Psoas muscle (tissue), 8 donors: ENCODE measurements at places on chromosomes 6 and 20.
A peak's percentile ranks its signal among the peaks of the same experiment; 100 is the strongest.

- DNase-seq: no peak
Observed at GRCh38 chr20:19967445-19967844, 49.7 kb upstream of the NAA20 start.

DNA sequence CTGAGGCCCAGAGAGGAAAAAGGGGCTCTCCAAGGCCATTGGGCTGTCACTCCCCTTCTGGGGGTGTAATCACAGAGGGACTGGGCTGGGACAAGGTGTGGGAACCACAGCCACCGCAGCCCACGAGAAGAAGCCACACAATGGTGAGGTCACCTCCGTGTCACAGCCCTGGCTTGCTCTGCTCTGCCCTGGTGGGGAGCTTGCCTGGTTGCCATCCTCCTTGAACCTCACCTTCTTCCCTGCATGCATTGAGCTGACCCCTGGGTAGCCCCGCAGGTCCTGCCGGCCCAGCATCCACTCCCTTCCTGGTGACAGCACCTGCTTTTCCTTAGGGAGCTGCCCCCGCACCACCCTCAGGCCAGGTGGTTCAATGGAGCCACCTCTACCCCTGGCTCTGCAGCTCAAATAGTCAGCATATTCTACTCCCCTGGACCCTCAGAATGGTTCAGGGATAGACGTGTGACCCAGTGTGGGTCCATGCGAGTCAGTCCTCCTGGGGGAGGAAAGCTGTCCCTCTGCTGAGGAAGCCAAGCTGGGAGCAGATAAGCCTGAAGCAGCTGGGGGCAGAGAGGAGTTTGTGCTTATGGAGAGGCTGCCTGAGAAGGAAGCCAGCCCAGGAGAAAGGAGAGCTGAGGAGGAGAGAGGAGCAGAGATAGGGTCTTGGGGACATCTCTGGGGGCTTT, 21.3 kb downstream of the RBM38 start:
- no peak for DNase-seq

GRCh38 chr6:129590408-129591022, 119.5 kb downstream of the ARHGAP18 start:
- no peak for DNase-seq

DNA sequence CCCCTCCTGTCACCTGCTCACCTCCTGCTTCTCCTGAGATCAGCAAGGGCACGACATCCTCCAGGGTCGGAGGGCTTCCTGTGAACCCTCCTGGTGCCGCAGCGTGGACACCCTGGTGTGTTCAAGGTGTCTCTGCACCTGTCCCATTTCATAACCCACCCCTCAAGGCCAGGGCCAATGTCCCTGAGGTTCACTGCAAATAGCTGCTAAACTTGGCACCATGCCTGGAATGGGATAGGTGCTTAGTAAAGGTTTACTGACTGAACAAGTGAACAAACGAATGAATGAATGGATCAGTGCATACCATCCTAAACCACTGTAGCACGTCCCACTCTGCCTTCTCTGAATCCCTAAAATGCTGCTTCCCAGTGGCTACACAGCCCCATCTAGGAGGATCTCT, 35.0 kb downstream of the SIRPA start:
- DNase-seq: peak; percentile 40

DNA sequence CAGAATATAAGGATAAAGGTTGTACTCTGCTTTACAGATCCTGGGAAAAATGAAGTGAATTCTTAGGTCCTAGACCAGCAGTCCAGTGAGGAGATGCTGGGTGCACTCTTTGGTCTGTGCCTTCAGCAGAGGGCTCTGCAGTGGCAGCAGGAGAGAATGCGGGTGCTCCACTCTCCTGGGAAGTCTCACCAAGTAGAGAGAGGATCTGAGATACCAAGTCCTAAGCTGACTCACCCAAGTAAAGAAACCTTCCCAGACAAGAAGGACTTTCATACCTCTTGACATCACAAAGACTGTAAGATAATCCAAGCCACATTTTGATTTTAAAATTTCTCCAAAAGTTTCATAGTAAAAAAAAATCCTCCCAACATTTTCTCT, 116.9 kb upstream of the EMILIN3 start:
- no peak for DNase-seq

DNA sequence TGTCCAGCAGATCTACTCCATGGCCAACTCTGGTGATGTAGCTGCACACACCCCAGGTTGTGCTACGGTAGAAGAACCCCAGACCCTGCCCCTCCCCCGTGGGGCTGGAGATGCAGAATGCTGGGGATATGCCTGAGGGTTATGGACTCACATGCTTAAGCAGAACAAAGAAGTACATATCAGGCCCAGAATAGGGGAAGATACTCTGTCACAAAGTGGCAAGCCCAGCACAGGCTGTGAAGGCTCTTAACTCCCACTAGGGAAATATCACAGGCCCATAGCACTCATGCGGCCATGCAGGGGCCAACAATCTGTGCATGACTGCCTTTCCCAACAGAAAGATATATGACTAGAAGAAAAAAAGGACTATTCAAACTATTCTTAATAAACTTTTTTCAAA, 234.9 kb downstream of the KCNQ5 start:
- DNase-seq: no peak

GRCh38 chr6:143288923-143289322, 161.6 kb downstream of the ADAT2 start:
- DNase-seq: no peak

DNA sequence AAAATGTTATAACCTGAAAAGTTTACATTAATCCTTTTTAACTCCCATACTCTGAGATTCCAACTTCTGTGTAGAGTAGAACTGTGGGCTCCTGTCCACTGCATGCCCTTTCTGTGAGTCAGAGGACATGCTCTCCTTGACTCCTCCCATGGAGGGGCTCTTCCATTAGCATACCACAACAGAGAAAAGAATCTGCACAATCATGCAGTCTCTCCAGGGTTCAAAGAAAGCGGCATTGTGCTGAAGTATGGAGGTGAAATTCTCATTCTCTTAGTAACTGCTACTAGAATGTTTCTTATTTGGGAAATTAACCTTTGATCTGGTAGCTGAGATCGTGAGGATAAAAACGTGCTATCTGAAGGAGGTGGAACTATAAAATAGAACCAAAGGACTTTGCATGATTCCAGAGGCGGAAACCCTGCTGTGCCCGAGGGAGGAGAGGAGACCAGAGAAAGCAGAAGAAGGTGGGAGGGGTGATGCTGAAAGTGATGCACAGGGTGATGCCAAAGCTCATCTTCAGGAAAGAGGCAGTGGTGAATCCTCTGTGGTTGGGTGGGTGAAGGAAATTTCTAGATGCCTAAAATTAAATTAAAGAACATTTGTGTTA, 202.2 kb upstream of the PCSK2 start:
- no peak for DNase-seq

DNA sequence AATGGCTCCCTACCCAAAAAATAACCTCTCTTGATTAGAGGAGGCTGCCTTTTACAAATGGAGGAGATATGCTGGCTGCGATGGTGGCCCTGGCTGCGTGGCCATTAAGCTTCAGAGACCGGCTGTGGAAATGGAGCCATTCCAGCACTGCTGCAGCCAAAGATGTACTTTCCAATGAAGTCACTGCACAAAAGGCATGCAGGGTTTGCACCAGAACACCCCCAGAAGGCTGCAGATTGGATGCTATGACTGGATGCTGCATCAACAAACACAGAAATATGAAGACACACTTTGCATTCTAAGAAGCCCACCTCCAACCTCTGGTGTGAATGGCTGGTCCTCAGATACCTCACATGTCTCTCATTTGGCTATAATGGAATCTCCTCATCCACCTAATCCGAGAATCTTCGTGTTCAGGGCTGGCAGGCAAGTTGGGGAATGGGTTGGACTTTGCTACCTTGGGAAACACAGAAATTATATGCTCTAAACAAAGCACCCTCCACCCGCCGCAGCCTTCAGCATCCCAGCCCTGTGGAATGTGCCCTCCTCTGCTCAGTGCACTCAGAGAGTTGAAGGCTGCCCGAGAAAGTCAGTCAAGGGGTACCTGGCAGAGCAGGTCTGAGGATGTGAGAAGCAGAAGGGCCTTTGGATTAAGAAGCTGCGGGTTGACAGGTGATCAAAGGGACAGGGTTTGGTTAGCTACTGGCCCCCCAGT, 35.3 kb downstream of the APCDD1L start:
- no peak for DNase-seq

DNA sequence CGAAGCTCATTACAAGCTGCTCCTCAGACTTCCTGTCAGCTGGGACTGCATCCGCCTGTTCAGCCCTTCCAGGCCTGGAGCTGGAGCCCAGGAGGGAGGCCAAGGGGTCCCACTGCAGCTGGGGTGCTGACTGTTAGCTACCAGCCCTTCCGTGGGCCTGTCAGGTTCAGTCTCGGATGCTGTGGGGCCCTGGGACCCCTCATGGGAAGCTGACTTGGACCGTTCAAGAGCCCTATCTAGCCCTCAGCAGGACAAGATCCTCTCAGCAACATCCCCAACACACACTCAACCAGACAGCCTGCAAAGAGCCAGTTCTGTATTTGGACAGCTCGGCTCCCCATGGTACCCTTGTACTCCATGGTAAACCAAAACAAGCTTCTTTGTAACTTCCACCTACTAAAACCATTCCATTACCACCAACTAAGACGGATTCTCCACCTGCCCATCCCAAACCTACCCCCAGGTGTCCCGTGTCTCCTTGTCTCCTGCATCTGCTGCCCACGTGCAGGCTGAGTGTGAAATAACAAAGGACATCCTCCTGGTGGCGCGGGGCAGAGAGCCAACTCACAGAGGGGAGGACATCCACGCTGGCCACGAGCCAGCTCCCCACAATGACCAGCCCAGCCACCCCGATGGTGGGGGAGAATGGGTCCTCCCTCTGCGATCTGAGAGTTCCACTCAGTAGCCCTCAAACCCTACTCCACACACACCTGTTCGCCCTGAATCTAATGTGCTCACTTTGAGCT, 111.2 kb downstream of the TAF4 start:
- DNase-seq: no peak

DNA sequence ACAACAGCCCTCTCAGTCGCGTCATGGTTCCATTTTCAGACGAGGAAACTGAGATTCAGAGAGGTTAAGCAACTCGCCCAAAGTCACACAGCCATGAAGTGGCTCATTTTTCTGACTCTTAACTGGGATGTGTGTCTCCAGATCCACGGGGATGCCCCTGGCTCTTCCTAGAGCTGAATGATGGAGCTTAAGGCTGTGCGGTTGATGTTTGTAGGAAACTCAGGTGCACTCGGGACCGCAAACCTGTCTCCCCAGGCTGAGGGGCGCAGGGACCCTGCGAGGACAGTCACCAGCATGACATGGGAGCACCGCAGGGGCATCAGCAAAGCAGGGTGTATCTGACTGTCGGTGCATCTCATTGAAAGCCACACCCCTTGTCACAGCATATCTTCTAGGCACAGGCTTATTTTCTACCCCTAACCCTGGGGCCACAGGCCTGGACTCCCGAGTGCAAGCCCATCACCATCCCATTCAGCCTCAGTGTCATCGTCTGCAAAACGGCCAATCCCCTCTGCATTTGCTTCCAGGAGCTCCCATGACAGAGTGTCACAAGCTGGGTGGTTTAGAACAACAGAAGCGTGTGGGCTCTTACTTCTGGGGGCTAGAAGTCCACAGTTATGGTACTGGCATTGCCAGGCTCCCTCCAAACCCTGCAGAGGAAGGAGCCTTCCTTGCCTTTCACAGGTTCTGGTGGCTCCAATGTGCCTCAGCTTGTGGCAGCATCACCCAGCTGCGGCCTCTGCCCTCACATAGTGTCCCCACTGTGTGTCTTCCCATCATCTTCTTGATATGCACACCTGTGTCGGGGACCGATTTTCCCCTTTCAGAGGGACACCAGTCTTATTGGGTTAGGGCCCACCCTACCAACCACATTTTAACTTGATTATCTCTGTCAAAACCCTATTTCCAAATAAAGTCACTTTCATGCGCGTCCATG, 9.9 kb upstream of the ARHGAP40 start:
- no peak for DNase-seq

GRCh38 chr20:57289391-57290177, 23.1 kb upstream of the BMP7 start:
- DNase-seq: no peak

- DNase-seq: no peak
Observed at GRCh38 chr20:33232486-33233072, 3.2 kb upstream of the BPIFA1 start.
